ENCODE measurements at places on chromosomes 3 and 15.

GRCh38 chr3:170421111-170421641 lies 2.5 kb downstream of the CLDN11 start:
- no peak for DNase-seq

DNA sequence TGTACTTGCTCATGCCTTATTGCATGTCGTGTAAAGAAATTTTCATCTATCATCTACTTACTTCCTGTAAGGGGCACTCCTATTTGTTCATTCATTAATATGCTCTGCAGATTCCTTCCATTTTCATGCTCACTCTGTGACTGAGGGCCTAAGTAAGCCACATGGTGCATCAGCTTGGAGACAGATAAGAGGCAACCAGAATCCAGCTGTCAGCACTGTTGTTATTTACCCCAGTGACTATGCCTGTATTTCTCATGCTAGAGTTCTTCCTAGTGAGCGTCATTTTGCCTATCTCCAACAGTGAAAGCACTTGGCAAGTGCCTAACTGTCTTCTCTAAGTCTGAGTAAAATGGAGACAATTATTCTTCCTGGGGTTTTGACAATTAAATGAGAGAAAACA lies 124.8 kb upstream of the ABI3BP start:
- no peak for DNase-seq

- no peak for DNase-seq
These were observed 30.7 kb downstream of the FMN1 start for GRCh38 chr15:33163816-33164215.

DNA sequence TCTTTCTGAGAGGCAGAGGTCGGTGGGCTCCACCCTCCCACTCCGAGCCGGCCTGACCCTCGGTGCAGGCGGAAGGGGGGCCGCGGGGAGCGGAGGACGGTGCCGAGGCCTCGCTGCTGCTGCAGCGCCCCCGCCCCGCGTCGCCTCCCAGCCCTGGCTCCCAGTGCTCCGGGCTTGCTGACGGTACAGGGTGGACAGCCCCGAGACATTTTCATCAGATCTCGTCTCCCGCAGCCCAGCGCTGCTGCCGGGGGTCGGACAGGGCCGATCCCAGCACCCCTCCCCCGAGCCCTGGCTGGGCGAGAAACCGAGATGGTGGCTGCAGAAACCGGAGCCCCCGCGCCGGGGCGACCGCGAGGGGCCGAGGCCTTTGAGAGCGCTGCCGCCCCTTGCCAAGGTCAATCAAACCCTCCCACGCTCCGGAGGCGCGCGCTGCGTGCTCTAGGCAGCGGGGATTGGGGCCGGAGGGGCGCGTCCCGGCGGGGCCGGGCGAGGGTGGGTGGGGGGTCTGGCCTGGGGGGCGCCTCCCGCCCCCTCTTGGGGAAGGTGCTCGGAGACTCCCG lies 42.5 kb downstream of the EPHB3 start:
- no peak for DNase-seq

Data from stimulated activated CD4-positive, alpha-beta T cell treated with anti-CD3 and anti-CD28 coated beads, TNF-alpha, amount 100 ng/mL, for 48 hours (primary cell).